ENCODE measurements at places on chromosomes 3 and 15.

DNA sequence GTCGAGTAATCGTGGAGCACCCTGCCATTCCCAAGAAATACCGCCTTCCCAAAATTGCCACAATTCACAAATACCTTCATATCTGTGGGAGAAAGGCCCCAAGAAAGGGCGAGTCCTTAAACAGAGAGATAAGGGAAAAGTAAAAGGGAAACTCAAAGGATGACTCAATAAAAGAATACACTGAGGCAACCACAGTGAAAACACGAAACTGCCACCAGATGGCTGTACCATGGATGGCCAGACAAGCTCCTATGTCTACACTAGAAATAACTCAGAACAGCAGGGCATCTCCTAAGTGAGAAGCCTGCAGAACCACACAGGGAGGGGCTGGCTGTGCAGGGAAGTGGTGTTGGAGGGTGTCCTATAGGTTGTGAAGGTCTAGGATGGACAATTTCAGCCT lies 25.0 kb downstream of the SRGAP3 start:
- no peak for DNase-seq

DNA sequence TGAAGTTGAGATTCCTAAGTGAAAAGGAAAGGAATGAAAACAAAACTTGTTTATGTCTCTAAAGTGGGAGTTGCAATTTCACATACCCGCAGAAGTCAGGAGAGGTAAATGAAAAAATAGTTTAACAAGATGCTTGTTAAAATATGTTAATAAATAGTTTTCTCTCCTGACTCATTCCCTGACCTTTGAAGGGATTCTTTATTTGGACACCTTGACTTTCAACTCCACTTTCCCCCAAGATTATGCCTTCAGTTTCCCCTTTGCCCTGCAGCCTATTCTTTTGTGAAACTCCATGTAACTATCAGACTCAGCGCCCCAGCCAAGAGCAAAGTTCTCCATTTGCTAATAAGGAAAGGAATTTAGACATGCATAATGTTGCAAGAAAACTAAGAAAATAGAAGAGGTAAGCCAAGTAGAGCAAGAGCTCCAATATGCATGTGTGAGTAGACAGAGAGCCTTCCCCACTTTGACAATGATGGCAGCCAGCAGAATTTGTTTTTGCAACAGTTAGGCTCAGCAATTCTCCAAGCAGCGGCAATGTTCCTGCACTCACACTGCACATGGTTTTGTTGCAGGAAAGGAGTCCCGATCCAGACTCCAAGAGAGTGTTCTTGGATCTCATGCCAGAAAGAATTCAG lies 61.2 kb downstream of the CD200 start:
- DNase-seq, result no peak

DNA sequence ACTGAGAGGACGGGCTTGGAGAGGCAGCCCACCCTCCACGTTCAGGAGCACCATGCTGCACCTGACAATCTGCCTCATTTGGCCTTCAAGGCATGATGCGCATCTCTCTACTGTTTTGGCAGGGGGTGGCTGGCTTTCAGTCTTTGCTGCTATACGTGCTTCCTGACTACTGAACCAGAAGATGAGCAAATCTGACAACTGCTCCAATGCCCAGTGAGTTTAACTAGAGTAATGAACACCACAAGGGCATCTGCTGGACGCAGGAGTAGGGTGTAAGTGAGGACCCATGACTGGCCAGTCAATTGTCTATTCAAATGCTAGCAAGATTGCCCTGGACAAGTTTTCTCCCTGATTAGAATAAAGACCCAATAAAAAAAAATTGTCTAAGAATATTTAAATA lies 335.7 kb downstream of the MAGI1 start:
- no peak for DNase-seq

DNA sequence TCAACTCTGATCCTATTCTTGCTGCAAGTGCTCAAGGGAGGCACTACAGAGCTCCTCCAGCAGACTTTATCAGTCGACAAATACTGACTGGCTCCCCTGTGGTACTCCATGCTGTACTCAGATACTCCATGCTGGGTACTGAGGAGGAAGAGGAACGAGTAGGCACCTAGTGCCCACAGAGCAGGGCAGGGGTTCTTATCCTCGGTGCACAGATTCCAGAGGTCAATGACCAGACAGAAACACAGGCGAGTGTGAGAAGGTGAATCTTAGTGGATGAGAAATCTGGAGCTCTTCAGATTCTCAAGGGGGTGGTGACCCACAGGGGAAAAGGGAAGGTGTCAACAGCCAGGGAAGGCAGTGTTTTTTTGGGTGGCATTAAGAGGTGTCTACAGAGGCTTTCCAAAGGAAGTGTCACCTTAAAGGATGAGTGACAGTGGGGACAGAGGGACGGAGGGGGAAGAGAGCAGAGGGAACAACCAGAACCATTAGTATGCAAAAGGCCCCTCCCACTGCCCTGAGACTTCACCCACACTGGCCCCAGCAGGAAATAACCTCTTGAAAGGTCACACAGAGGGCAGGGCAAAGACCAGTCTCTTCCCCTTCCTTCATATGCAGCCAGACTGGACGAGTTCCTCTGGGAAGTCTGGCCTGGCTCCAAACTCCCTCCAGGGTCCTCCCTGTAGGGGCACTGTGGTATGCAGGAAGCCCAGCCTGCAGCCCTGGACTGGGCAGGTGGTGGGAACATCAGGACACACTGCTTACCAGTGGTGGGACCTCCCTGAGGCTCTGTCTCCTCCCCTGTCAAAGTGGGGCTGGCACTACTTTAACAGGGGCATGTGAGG lies 27.5 kb downstream of the CCDC12 start:
- no peak for DNase-seq

GRCh38 chr3:174749143-174749542 lies 110.0 kb upstream of the NAALADL2 start:
- no peak for DNase-seq

GRCh38 chr3:150965436-150965835 lies 7.1 kb downstream of the CLRN1 start:
- no peak for DNase-seq

GRCh38 chr3:141389703-141390102 lies 21.4 kb downstream of the ZBTB38 start:
- DNase-seq, result no peak

- DNase-seq, result no peak
Measured at GRCh38 chr15:83012636-83013035, 1.2 kb upstream of the C15orf40 start.

All from stimulated activated CD8-positive, alpha-beta memory T cell treated with anti-CD3 and anti-CD28 coated beads, Interleukin-15, amount 100 ng/mL, for 1 hour (primary cell).